Type B pancreatic cell (in vitro differentiated cells): ENCODE measurements at places on chromosomes 5 and 9. TPM values are rescaled to one million over a fixed set of nuclear protein-coding genes. Genes with fewer than 3 reads are reported as not detected.

The LCN15 gene
- 0.77 and 0.93 TPM in 2 replicates for total RNA-seq

GRCh38 chr5:124544366-124545055, 201.9 kb downstream of the ZNF608 start:
- no peak for DNase-seq

- no peak for DNase-seq
Observed at GRCh38 chr5:180590543-180591310, 572 bp downstream of the SCGB3A1 start.

DNA sequence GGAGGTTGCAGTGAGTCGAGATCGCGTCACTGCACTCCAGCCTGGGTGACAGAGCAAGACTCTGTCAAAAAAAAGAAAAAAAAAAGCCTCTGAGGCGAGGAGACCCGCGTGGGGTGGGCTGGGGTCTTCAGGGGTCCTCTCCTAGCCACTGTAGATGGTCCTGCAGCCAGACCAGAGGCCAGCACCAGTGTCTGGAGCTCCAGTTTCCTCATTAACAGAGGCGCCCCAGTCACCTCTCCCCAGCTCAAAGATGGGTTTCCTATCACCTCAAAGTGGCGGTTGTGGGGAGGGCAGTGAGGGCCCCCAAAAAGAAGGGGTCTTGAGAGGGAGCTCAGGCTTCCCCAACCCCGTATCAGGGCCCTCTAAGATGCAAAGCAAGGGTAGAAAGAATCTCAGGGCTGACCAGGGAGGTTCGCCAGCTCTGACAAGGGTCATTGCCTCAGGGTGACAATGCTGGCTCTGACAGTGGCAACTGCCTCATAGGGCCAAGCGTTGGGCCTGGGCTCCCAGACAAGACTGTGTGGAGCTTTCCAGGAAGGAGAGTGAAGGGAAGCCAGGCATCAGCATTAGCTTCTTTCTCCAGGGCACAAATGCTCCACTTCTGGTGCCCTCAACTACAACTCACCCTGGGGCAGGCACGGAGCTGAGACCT, 15.0 kb downstream of the STK10 start:
- DNase-seq = no peak

- DNase-seq = no peak
Observed at GRCh38 chr9:27394154-27394825, 97.3 kb upstream of the EQTN start.

DNA sequence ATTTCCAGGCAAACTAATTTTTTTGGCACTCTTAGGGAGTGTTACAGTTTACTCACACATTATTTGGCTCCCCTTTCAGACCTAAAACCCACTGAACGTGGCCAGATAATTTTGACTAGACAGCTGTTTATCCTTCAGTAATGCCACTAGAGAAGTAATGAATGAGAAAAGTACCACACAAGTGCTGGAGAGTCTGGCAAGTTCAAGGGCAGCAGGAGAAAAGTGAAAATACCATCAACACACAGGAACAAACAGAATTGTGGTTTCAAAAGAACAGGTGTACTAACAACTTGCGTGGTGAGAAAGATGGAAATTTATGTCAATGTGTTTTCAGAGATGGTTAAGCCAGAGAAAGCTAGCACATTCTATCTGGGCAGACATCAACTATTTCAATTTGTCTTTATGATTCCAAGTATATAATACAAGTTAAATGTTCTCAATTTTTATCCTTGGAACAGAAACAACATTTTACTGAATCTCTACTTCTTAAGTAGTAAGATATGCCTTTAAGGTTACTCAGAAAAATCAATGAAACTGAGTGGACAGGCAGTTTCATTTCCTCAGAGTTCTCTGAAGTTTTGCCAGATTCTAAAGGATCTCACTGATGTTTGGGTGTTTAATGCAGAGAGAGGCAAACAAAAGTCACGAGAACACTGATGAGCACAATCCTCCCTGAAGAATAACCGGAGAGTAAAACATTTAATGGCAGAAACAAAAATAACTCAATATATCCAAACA, 91.0 kb downstream of the ARSB start:
- no peak for DNase-seq

- no peak for DNase-seq
Observed at GRCh38 chr9:16445141-16445920, 425.1 kb downstream of the BNC2 start.
